HFF-Myc (cell line): ENCODE measurements at places on chromosomes 12 and 14.

- DNase-seq = no peak
Observed at GRCh38 chr14:94631536-94632304, 19.5 kb downstream of the SERPINA3 start.

DNA sequence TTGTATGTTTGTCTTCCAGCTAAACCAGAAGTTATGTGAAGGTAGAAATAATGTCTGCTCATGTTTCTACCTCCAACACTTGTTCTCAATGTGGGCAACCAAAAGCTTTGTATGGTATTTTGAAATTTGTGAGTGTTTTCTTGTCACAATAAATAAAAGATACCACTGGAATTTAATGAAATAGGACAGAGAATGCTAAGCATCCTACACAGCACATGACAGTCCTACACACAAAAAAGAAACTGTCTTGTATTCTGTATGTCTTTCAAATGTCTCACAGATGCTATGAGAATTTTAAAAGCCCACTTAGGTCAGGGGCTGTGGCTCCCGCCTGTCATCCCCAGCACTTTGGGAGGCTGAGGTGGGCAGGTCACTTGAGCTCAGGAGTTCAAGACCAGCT is 68.9 kb downstream of the RALGAPA1 start:
- no peak for DNase-seq

- DNase-seq = no peak
Observed at GRCh38 chr14:73888460-73888725, 1.7 kb downstream of the ZNF410 start.

- DNase-seq = no peak
Observed at GRCh38 chr12:95601091-95601961, 50.0 kb upstream of the USP44 start.

- DNase-seq = no peak
Observed at GRCh38 chr12:53211476-53212381, 4.7 kb upstream of the ITGB7 start.
